ENCODE measurements at places on chromosomes 3 and 15.

- no peak for DNase-seq
Measured at GRCh38 chr15:73323956-73324355, 44.8 kb downstream of the HCN4 start.

DNA sequence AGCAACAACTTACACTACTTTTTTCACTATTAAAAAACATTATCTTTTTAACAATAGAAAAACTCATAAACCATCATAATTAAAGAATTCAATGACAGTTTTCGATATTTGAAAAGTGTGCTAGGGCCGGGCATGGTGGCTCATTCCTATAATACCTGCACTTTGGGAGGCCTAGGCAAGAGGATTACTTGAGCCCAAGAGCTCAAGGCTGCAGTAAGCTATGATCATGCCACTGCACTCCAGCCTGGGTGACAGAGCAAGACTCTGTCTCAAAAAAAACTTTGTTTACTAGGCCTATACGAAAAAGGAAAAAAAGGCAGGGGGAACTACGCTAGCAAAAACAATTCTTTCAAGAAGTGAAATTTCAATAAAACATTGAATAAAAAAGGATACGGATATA is 28.1 kb downstream of the AVEN start:
- no peak for DNase-seq

- no peak for DNase-seq
Measured at GRCh38 chr3:15289661-15290060, 42.7 kb downstream of the SH3BP5 start.

GRCh38 chr15:86165265-86166211 is 85.9 kb downstream of the AGBL1 start:
- DNase-seq = no peak

DNA sequence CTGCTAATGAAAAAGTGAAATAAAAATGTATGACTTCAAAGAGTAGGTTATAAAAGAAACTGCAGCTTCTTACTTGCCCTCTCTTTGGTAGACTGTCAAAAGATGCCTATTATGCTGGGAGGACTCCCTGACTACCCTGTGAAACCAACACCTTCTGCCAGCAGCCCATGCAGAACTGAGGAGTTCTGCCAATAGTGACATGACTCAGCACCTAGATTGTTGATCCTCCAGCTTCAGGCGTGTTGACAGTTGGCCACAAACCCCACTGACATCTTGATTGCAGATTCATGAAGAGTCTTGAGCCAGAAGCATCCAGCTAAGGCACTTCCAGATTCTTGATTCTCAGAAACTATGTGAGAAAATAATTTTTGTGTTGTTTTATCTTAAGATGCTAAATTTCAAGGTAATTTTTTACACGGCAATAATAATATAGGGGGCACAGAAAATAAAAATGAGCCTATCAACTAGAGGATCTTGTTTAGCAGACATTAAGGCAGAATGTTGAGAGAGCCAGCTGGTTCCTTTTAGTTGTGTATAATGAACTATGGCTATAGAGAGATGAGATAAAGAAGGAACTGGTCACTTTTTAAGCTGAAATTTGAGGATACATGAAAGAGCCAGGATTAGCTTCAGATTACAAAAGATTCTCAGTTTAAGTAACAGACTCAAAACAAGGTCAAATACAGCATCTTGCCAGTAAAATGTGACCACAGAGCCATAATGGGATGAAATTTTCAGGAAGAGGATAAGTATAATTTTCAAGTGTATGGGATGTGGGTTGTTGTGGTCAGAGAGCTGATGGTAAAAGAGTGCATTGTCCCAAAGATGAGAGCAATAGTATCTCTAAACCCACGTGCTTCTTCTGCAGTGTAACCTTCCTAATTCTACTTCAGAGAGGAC is 588.7 kb upstream of the CBLB start:
- no peak for DNase-seq

DNA sequence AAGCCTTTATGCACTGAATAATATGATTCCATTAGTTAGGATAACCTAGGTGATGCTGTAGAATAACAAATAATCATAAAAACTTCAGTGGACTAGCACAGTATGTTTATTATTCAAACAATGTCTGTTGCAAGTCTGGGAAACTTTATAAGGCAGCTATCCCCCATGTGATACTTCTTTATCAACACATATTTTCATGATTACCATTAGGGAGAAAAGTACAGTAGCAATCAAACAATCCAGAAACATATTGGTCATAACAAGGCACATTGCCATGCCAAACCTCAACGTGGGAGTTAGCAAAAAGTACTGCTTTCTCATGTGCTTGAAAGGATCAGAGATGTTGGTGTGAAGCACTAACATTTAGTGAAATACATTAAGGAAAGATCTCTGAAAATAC is 35.5 kb downstream of the EOMES start:
- DNase-seq = no peak

GRCh38 chr3:101279162-101279561 is 41.2 kb downstream of the IMPG2 start:
- no peak for DNase-seq

Data from progenitor cell of endocrine pancreas (in vitro differentiated cells).